ENCODE measurements at places on chromosomes 7 and 10.

DNA sequence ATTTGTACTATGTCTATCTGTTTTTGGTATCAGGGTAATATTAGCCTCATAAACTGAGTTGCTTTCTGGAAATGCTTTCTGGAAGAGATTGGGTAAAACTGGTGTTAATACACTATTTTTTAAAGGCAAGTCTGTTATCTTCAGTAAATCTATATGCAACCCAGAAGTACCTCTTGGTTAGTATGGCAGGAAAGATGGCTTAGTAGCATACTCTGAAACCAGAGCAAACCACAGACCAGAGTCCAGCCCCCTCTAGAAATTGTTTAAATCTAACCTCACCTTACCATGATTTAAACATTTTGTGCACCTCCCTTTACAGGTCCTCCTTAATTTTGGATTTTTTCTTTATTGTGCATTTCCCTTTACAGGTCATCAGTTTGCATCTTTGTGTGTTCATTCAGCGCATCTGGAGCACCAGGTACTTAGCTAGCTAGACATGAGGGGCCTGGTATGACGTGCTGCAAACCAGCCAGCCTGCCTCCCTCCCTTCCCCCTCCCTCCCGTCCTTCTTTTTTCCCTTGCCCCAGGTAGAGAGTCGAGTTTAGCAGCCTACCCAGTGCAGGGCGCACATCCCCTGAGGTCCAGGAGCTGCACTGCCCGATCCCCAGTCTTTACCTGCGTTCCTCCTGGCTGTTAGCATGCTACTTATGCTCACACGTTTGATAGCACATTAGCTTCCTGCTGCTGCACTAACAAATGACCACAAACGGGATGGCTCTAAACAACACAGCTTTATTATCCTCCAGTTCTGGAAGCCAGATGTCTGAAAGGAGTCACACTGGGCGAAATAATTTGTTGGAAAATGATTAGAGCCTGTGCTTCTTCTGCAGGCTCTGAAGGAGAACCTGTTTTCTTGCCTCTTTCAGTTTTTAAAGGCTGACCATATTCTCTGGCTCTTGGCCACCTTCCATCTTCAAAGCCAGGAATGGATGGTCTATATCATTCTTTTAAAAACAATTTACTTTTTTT is 299.9 kb upstream of the HABP2 start:
- no peak for DNase-seq

DNA sequence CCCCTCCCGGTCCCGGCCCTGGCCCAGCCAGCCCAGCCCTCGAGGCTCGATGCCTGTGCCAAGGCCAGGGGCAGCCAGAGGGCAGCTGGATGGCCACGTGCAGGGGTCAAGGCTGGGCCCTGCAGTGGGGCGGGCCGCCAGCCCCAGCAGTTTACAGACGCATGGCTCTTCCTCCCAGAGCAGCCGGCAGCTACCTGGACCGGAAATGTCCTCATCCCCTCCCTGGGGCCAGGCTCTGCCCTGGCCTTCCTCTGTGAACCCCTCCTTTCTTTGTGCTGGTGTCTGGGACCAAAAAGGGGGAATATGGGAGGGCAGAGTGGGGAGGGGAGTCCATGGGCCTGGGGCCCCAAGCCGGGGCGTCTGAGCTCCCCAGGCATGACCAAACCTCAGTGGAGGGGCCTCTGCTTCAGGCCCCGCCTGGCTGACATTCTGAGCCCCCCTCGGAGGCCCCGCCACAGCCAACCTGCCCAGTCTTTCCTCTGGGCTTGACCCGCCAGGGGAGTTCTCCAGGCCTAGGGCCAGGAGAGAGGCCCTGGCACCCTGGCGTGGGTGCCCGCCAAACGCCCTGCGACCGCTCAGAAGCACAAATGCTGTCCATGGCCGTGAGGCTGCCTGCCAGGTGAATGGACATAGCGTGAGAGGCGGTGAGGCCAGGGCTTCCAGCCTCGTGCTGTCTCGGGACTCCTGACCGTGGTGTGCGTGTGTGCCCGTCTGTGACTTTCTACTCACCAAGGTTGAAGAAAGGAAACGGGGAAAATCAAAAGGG is 24.7 kb upstream of the AMZ1 start:
- no peak for DNase-seq

DNA sequence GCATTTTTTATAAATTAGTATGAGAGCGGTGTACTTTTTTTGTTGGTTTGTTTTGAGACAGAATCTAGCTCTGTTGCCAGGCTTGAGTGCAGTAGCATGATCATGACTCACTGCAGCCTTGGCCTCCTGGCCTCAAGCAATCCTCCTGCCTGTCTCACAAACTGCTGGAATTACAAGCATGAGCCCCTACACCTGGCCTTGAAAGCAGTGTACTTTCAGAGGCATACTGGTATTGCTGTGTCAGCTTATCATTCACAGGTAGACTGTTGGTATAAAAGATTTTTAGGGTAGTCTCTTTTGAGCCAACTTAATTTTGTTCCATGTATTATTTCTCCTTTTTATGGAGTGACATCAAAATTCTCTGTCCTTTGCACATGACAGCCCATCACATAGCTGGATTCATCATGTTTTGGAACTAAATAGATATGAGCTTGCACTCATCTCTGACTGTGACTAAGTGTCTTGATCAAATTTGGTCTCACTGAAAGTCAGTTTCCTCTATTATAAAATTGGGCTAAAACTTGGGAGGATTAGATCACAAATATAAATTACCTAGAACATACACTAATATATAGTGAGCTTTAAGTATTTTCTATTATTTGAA is 12.4 kb downstream of the GNAT3 start:
- DNase-seq: no peak

GRCh38 chr7:39202041-39202440 is 224.3 kb downstream of the POU6F2 start:
- DNase-seq: no peak

DNA sequence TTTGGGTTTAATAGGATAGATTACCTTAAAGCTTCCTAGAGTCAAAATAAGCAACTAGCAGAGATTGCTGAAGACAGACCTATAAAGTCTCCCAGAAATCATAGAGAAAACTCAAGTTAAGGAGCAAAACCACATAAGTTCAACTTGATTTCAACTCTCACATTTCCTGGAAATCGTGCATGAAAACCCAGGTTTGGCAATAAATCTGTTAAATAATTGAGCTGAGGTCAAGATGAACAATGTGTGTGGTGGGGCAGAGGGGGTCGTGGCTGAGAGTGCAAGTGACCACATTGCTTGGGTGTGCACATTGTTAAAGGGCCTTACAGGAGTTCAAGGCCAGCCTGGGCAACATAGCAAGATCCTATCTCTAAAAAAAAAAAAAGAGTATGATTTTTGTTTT is 636.5 kb downstream of the GALNT17 start:
- DNase-seq: no peak

- no peak for DNase-seq
Observed at GRCh38 chr10:49526619-49527018, 12.3 kb downstream of the ERCC6 start.

- no peak for DNase-seq
Observed at GRCh38 chr7:47252675-47253074, 329.2 kb downstream of the TNS3 start.

DNA sequence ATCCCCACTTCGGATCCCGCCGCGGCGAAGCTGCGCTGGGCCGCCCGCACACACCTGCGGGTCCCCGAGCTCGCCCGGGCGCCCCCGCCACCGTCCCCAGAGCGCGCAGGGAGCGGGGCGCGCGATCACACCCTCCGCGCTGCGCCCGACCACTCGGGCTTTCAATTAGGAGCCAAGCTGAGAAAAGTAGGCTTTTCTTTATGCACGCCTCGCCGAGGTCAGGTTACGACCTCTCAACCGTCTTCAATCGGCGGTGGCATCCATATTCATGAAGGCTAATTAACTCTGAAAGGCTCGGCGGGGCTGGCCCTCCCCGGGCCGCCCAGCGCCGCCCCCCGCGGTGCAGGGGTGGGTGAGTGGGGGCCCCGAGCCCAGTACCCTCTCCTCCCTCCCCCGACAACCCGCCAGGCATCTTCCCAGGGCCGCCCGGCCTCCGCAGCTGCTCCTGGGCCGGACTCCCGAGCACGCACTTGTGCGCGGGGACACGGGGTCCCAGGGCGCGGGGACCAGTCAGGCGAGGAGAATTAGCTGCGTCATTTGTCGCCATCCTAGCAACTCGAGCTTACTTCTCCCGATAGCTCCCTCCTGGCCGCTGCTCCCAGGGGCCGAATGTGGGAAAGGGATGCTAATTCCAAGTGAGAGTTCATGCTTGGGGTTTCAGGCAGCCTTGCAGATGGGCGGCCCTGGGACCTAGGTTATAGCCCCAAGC is 155.5 kb upstream of the LYZL2 start:
- DNase-seq: no peak

- DNase-seq: no peak
Observed at GRCh38 chr10:50248062-50248461, 3.3 kb downstream of the ASAH2 start.

DNA sequence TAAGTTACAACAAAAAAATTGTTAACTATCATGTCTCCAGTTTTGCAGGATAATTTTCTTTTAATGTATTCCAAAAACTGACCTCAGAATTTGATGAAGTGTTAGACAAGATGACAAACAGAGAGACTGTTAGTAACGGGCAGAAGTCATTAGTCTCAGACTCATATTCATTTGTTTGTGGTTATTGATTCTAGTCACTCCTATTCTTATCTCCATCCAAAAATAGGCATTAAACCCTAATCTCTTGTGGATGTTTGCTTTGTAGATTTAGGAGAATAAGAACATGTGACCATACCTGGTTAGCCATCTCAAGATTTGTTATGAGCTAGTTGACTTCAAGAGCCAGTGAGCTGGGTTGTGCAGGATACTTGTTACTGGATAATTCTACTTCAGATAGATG is 261.1 kb downstream of the AUTS2 start:
- DNase-seq: no peak

DNA sequence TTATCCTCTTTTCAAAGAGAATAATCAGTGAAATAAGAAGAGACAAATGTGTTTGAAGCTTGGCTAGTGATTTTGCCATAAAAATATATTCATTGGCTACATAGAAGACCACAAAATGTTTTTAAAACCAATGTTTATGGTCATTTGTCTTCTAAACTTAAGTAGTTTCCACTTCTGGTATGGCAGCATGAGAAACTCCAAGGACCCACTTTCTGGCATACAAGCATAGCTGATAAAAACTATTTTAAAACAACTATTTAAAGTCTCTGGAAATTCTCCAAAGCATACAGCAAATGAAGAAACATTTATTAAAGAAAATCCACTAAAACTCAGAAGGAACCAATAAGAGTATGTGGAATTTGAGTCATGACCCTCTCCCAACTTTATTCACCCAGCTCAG is 89.2 kb upstream of the TOMM7 start:
- no peak for DNase-seq

DNA sequence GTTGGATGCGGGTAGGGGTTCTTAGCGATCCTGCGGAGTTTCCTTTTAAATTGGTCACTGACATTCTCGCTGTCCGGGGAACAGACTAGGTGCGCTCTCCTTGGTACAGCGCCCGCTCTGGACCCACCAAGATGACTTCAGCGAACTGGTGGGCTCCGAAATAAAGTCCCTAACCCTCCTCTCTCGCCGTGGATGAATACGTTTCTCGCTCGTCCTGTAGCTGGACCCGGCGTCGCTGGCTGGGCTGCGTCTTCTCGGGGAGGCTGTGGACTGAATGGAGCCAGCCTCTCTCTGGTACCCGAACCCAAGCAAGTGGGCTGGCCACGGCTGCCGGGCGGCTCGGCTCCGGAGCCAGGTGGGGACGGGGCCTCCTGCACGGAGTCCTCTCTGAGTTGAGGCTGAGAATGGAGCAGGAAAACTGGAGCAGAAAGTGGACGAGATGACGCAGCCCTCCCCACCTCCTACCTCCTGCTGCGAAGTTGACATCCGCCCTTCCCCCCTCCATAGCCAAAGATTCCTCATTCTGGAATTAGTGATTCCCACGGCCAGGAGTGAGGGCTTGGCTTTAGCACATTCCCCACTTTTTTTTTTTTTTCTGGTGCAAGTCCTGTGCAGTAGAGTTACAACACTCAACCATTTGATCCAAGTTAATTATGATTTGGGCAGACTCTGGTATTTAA is 1.5 kb downstream of the UNC5B start:
- DNase-seq: no peak

GRCh38 chr10:58305821-58306220 is 29.0 kb upstream of the UBE2D1 start:
- no peak for DNase-seq

- DNase-seq: no peak
Observed at GRCh38 chr7:41006306-41006995, 696.4 kb downstream of the INHBA start.

DNA sequence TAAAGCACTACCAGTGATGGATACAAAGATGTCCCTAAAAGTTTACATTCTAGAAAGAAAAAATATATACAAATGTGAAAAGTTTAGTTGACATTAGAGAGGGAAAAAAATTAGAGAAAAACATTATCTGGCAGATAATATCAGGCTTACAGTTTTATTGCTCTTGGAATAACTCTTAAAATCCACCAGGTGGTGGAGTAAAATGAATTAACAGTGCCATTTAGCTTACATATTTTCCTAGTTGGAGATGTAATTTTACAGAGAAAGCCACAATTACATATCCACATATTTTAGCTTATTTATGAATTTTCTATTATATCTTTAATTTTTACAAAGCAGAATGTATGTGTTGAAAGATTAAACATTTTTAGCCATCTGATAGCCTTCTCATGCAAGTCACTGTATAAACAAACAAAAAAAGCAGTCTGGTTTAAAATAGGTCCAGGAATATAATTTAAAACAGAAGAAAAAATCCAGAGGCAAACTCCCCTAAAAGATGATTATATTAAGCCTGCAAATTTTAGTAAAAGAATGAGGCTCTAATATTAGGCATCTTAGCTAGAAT is 6.5 kb downstream of the CABCOCO1 start:
- DNase-seq: no peak

GRCh38 chr10:120483006-120483405 is 26.0 kb downstream of the PLPP4 start:
- no peak for DNase-seq

- DNase-seq: no peak
Observed at GRCh38 chr10:62844280-62845011, 28.3 kb upstream of the EGR2 start.

DNA sequence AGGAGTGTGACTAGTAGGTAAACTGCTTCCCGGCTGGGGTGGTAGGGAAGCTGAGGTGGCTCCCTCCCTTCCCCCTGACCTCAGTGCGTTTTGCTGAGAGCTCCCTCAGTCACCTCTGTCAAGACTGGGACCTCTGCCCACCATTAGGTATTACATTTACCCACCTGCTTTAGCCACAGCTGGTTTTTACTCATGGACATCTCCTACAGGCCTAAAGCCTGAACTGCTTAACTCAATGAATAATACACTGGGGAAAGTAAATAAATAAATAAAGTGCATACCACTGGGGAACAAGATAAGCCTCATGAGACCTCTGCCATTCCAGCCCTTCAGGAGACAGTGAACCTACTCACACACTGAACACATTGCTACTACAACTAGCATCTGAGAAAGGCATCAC is 38.9 kb upstream of the CDK13 start:
- DNase-seq: no peak

GRCh38 chr7:66301737-66302136 is 96.6 kb downstream of the TPST1 start:
- no peak for DNase-seq
